ENCODE measurements at places on chromosomes 2 and 18. TPM values are rescaled to one million over a fixed set of nuclear protein-coding genes. Genes with fewer than 3 reads are reported as not detected.

DNA sequence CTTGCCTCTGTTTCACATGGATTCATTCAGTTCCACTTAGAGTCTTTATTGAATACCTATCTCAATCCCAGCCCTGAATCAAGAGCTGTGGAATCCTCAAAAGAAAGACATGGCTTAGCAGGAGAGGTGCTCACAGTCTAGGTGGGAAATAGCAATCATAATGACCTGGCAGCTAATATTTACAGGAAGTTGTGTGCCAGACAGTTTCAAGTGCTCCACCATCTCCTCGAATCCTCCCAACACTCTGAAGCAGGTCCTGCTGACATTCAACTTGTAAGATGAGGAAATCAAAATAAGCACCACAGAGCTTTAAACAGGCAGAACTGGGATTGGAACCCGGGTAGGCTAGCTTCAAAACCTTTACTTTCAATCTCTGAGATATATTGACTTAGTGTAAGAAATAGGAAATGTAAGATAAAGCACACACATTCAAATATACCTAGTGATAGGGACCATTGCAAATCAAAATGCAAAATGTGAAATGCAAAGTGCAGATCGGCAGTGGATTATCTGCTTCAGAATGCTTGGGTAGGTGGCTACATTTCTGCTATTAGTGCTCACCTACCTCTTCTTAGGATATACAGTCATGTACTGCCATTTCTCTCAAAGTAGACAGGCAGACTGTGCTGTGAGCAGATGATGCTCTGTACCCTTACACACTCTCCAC, 182.0 kb downstream of the PRKCE start:
- H3K4me1 ChIP-seq = peaks cover 2% of the 10 kb centered on the region
- no peak overlapping the region for H3K27ac ChIP-seq
- no peak overlapping the region for H3K4me3 ChIP-seq
- DNase-seq = no peak

BOK gene
- total RNA-seq = 13.3 TPM

GRCh38 chr18:49931760-49932159, 118.4 kb upstream of the ACAA2 start:
- H3K36me3 ChIP-seq = no peaks in the 10 kb centered on the region
- H3K27me3 ChIP-seq = peaks cover 2% of the 10 kb centered on the region
- no peaks in the 10 kb centered on the region for H3K4me1 ChIP-seq
- no peak overlapping the region for H3K4me3 ChIP-seq
- no peak for DNase-seq

C2orf49 gene
- total RNA-seq = 3.8 TPM

DNA sequence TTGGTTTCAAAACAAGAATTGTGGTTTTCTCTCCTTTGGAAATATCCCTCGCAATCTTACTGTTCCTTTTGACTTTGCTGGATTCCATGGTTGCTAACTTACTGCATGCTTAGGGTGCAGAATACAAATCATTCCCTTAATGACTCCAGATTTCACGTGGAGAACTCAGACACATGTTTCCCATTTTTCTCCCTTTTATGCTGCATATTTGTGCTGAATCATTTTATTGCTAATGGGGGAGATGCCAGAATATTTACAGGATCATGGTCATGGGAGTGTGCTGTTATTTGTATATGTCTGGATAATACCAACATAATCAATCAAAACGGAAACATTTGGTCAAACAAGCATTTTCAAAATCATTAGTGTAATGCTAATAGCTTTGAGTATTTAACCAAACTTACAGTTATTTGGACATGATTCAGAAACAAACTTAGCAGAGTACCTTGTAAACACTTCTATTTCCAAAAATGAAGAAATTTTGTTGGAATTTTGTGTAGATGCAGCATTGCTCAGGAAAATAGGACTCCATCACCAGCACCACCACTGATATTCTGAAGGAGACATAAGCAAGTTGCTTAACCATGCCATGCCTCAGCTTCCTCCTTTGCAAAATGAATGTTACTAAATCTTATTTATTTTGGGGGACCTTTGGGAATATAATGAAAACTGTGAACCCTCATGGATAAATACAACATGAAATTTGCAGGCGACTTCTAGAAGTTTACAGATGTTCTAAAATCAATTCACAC, 122.5 kb upstream of the RND3 start:
- peak overlapping the region; percentile 86 for H3K27ac ChIP-seq
- no peak overlapping the region for H3K4me3 ChIP-seq
- H3K27me3 ChIP-seq = no peaks in the 10 kb centered on the region
- H3K4me1 ChIP-seq = peaks cover 13% of the 10 kb centered on the region
- no peaks in the 10 kb centered on the region for H3K36me3 ChIP-seq

GRCh38 chr2:23631389-23631788, 246.4 kb downstream of the KLHL29 start:
- H3K27ac ChIP-seq = no peak overlapping the region
- H3K36me3 ChIP-seq = no peaks in the 10 kb centered on the region
- no peak for DNase-seq
- no peaks in the 10 kb centered on the region for H3K4me1 ChIP-seq

NDC80 gene
- 15.3 TPM for total RNA-seq

SLC40A1 gene
- total RNA-seq = 5.0 TPM

CCDC74A gene
- total RNA-seq = 3.8 TPM
